ENCODE measurements at places on chromosomes 7 and 10.

- DNase-seq: no peak
Measured at GRCh38 chr7:159196584-159196983, 51.9 kb upstream of the VIPR2 start.

DNA sequence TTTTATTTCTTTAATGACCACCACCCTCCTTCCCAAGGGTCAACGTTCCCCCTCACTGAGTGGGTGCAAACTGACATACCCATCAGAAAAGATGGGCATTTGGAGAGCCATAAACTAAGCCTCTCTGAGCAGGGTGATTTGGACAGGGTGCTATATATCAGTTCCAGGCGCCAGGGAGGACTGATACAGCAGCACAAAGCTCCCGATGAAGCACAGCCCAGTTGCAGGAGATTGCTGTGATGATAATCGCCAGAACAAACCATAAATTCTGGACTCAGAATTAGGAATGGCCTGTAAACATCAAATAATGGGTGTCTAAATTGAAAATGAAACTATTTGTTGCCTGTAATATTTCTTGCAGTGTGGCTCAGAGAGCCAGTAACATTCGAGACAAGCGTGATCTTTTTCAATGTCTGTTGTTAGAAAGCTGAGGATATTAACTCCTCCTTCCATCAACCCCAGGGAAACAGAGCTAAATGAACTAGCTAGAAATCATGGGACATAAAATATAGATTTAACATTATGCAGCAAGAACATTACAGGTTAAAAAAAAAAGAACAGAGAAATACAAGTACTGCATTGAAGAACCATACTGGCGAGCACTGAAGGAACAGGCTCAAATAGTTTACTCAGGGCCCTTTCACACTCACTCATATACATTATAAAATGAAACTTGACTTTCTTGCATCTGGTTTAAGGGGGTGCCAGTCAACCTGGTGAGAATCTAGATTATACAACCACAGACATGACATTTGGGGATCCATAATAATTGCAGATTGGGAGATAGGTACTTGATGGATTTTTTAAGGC is 137.5 kb upstream of the LRRTM3 start:
- DNase-seq: no peak

GRCh38 chr7:144516729-144517525 is 113.4 kb upstream of the NOBOX start:
- DNase-seq: no peak

DNA sequence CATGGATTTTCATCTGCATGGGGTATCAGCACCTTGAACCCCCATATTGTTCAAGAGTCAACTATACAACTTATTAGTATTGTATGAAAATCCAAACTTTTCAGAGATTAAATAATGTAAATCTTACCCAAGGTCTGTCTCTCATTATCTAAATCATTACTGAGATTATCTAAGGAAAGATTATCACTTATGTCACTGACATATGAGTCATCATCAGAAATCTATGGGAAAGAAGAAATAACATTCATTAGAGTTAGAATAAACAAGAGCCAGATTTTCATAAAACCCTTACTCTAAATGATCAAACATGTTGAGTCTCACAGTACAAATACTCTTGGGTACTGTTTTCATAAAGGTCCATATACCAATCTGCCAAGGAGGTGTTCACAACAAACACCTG is 83.3 kb upstream of the GSDME start:
- no peak for DNase-seq

GRCh38 chr10:124150807-124151417 is 57.5 kb upstream of the CHST15 start:
- DNase-seq: no peak

- DNase-seq: no peak
Measured at GRCh38 chr7:92042056-92042737, 92.1 kb downstream of the CYP51A1 start.

DNA sequence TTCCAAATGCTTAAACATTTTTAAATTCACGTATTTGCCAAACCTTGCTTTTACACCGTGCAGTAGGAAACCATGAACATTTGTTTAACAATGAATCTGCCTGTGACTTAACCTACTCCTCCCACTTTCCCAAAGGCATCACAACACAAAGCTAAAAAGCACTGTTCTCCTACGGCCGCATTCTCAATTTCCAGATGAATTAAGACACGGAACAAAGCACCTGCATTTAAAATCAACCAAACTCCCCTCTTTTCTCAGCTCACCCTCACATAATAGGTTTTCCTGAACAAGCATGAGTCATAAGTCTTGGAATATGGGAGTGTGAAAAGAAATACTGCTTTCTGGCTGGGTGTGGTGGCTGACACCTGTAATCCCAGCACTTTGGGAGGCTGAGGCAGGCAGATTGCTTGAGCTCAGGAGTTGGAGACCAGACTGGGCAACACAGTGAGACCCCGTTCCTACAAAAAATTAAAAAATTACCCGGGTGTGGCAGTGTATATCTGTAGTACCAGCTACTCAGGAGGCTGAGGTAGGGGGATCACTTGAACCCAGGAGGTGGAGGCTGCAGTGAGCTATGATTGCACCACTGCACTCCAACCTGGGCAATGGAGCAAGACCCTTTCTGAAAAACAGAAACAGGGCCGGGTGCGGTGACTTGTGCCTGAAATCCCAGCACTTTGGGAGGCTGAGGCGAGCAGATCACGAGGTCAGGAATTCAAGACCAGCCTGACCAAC is 51.7 kb upstream of the CYTH3 start:
- no peak for DNase-seq

DNA sequence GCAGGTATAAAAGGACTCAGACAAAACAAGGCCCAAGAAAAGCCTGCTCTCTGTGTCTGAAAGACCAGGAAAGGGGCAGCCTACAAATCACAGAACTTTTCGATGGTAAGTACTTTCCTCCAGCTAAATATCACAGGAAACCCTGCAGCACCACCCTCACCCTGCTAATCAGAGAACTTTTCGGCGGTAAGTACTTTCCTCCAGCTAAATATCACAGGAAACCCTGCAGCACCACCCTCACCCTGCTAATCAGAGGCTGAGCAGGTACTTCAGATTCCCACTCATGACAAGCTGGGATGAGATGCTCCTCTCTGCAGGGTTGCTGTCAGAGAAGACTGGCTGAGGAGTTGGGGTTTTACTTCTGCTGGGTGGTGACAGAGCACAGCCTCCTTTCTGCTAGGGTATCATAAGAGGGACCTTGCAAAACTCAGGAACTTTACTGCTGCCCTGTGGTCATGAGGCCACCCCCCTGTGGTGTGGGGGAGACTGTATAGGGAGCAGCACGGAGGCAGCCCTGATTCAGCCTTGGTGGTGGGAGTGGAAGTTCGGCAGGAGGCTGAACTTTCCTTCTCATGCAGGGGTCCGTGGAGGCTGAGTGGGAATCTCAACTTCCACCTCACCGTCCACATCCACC is 7.2 kb downstream of the WDR37 start:
- DNase-seq: no peak

DNA sequence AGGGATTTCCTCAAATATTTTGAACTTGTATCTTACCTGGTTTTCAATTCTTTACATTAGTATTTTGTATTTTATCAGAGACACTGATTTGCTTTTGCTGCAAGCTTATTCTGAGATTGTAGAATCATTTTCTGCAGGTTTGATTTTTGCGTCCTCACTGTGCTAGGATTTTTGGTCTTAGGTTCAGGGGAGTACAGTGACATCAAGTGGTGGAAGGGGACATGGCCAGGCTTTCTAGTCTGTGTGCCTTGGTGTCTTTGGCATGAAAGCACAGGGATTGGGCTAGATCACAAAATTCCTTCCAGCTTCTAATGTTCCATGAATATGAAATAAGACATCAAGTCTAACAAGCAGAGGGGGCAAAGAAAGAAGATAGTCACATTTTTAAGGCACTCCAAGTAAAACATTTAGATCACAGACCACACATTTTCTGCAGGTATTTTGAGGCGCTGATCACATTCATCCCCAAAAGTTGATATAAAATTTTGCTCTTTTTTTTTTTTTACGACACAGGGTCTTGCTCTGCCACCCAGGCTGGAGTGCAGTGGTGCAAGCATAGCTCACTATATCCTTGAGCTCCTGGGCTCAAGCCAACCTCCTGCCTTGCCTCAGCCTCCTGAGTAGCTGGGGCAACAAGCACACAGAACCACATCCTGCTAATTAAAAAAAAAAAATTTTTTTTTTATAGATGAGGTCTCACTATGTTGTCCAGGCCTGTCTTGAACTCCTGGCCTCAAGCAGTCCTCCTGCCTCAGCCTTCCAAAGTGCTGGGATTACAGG is 124.4 kb downstream of the PON1 start:
- no peak for DNase-seq

- no peak for DNase-seq
Measured at GRCh38 chr7:147193476-147193875, 1076.9 kb downstream of the CNTNAP2 start.

DNA sequence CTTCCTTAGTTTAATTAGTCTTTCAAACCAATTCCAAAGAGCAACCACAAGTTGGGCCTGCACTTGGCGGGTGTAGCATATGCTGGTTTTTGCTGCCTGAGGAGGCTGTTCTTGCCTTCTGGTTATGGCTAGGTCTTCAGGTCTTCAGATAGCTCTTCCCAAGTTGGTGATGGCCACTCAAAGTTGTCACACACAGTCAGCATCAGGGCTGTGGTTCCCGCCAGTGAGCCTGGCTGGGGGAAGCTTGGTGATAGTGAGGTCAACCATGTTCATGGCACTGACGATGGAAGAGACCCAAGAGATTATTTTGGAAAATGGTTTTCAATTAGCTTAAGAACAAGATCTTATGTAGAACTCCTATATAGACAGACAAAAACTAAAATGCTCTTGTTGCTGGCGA is 18.8 kb upstream of the HTR5A start:
- no peak for DNase-seq

- no peak for DNase-seq
Measured at GRCh38 chr7:108236681-108237415, 106.7 kb upstream of the LAMB4 start.

All from stimulated activated CD8-positive, alpha-beta memory T cell treated with anti-CD3 and anti-CD28 coated beads, Interleukin-4, amount 100 ng/mL, for 1 hour (primary cell).